ENCODE measurements at places on chromosomes 5 and 9.

DNA sequence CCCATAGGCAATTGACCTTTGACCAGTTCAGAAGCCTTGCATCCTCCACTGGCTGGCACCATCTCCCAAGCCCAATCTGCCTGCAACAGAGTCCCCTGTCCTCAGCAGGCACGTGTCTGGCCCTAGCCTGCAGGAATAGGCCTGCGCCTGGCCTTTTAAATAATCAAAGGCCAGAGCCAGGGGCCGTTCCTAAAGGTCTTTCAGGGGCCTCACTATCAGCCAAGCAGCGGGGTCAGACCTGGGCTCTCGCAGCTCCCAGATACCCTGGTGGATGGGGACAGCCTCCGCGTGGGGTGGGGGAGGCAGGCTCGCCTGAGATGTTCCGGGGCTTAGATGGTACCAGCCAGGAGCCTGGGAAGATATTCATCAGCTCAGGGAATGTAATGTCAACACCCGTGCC, 32.6 kb downstream of the SLC6A3 start:
- no peak for DNase-seq

DNA sequence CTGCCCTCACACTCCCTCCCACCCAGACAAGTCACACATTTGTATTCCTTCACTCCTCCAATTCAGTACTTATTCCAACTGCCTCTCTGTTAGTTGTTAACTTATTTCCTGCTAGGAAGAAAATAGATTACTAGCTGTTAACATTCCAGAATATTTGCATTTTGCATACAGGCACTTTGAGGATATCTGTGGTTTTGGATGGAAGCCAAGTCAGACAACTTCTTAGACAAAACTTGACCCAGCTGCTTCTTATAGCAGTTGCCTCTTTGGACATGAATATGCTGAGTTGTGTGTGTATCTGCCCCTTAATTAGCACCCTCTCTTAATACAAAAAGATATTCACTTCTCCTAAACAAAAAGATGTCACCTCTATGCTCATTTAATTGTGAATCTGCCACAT, 1280.6 kb upstream of the ACO1 start:
- DNase-seq, result no peak

DNA sequence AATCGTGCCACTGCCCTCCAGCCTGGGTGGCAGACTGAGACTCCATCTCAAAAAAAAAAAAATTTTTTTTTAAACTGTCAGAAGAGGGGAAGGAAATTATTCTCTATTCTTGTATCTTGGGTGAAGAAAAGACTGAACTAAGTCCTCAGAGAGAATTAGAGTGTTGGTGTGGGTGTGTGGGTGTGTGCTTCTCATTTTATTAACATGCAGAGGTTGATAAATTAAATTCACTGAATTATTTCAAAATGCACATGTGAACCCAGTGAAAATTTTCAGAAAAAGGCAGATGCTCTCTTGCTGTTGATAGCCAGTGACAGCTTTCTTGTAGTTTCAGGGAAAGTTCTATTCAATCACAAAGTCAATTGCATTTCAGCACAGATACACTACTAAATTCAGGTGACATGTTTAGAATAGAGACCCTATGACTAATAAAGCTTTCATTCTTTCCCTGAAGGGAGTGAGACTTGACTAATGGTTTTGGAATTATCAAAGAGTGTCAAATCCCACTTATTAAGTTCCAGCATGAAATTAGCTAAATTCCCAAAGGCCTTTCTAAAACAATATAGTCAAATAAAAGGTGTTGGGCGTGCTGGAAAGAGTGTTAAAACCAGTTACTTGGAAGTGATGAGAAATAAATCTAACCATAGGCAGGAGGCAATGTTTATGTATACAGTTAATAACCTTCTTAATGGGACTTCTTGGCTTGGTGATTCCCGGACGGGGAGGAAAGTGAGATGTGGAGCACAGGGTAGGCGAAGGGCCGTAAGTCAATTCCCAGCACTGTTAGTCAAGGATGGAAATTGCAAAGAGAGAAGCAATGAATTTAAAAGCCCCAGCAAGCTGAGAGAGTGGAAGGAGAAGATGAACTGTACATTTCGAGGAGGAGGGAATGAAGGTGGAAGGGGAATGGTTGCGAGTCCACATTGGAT, 103.2 kb upstream of the SPATA31D4 start:
- no peak for DNase-seq

DNA sequence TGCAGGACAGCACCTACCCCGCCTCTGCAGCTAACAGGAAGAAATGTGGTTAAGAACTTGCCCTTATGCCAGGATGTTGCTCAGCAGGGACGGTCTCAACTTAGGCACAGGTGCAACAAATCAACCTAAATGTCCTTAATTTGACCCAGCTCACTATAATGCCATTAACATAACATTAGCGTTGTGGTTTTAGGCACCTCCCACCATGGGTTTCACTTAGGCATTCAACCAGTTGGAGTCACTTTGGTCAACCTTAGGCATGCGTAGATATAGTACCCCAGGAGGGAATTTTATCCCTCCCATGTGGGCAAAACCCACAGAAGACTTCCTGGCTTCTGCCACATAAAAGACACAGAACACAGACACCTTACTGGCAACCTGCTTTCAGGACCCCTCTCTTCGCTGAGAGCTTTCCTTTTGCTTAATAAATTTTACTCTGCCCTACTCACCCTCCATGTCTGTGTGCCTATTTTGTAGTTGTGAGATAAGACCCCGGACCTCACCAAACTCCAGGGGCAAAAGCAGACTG, 8.7 kb upstream of the ERAP1 start:
- no peak for DNase-seq

DNA sequence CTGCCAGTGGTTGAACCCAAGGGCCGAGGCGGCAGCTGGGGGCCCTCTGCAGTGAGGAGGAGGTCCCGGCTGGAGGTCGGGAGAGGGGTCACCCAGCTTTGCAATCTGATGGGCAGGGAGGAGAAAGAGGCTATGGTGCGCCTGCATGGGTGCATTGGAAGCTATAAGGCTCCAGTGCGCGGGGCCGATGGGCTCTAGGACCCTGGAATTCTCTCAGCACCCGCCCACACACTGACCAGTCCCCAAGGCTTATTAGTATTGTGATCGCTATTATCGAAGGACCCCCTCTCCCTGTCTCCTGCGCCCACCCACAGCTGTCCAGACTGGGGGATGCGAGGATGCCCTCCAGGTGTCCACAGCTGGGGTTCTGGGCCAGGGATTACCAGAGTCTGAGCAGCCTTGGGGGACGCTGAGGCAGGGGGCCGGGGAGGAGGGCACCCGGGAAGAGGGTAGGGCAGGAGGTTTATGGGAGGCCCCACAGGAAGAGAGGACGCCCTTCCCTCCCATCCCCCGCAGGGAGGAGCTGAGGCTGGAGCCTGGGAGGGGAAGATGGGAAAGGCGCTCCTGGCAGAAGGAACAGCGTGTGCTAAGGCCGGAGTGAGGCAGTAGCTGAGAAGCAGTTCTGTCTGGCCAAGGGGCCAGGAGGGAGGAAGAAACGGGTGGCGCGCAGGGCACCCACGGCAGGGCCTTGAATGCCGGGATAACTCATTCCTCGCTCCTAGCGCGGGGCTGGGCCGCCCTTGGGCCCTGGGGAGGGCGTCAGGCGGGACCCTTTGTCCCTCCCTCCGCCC, 24.2 kb downstream of the C9orf50 start:
- DNase-seq, result no peak

DNA sequence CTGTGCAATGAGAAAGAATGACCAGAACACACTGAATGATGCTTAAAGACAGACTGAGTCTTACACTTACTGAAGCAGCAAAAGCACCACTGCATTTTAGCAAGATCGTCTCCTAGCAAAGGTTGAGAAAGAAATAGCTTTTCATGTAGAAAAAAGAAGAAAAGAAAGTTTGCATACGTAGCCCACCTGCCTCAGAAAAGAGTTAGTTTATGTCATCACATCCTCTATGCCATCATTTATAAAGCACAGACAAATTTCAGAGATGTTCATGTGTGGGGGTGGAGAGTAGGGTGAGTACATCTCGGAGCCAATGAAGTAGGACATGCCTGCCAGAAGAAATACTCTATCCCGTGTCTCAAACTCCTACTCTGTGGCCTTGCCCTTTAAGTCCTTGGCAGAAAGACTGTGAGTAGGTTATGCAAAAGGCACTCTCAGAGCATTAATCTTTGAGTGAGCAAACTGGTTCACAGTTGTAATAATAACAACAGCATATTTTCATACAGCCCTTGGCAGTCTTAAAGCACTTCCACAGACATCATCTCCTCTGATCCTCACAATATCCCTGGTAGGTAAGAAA, 22.4 kb downstream of the NRG2 start:
- DNase-seq, result no peak

GRCh38 chr9:35172878-35173277, 11.1 kb downstream of the UNC13B start:
- DNase-seq, result no peak

- no peak for DNase-seq
Observed at GRCh38 chr5:30650311-30650710, 543.2 kb upstream of the CDH6 start.

Data from activated CD8-positive, alpha-beta memory T cell treated with anti-CD3 and anti-CD28 coated beads, Interleukin-2, amount 50 U/mL, for 48 hours (primary cell).